ENCODE measurements at places on chromosomes 7 and 10.

GRCh38 chr10:62171791-62172190 lies 96.9 kb downstream of the RTKN2 start:
- no peak for DNase-seq

- no peak for DNase-seq
These were observed 372.4 kb downstream of the SUGCT start for GRCh38 chr7:40507166-40507565.

- no peak for DNase-seq
These were observed 124.4 kb upstream of the STK17A start for GRCh38 chr7:43458330-43459018.

DNA sequence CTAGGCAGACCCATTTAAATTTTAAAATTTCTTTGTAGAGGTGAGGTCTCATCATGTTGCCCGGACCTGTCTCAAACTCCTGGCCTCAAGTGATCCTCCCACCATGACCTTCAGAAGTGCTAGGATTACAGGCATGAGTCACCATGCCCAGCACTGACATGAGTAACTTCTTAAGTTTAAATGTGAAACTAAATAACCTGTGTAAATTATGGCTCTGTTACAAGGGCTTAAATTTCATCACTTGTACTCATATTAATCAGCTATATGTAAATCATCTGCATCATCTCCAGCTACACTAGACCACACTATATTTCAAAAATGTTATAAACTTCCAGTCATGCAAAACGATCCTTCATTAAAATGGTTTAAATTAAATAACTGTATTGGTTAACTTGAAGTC lies 56.1 kb downstream of the ATAD1 start:
- no peak for DNase-seq

- DNase-seq = no peak
These were observed 25.2 kb upstream of the PRR15 start for GRCh38 chr7:29538389-29538788.

- no peak for DNase-seq
These were observed 22.3 kb downstream of the CHST15 start for GRCh38 chr10:124071141-124071540.

All from stimulated activated CD8-positive, alpha-beta memory T cell treated with anti-CD3 and anti-CD28 coated beads, Interleukin-2, amount 100 ng/mL, for 1 hour (primary cell).